ENCODE measurements at places on chromosomes 1 and 21. TPM values are rescaled to one million over a fixed set of nuclear protein-coding genes. Genes with fewer than 3 reads are reported as not detected.

ALX3 gene
- total RNA-seq: not detected

DNA sequence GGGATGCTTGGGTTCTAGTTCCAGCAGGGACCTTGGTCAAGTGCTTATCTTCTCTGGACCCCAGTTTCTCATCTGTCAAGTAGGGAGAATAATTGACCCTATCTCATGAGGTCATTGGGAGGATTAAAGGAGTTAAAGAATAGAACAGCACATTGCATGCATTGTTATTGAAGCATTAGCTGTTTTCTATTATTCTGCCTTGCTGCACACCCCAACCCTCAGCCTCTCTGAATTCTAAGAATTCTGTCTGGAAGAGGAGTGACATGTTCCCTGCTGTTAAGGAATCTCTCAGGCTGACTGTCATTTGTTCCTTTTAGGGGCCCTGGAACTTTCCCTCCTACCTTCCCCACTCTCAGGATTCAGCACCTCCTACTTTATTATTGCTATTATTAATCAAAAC lies 73.9 kb downstream of the NENF start:
- H3K27ac ChIP-seq: no peak overlapping the region
- peaks cover 5% of the 10 kb centered on the region for H3K4me1 ChIP-seq
- no peaks in the 10 kb centered on the region for H3K36me3 ChIP-seq
- no peak for DNase-seq

GRCh38 chr1:16237343-16237830 lies 404 bp upstream of the CPLANE2 start:
- no peak for DNase-seq
- peak overlapping the region; percentile 21 for H3K4me3 ChIP-seq
- H3K27ac ChIP-seq: no peak overlapping the region

DNA sequence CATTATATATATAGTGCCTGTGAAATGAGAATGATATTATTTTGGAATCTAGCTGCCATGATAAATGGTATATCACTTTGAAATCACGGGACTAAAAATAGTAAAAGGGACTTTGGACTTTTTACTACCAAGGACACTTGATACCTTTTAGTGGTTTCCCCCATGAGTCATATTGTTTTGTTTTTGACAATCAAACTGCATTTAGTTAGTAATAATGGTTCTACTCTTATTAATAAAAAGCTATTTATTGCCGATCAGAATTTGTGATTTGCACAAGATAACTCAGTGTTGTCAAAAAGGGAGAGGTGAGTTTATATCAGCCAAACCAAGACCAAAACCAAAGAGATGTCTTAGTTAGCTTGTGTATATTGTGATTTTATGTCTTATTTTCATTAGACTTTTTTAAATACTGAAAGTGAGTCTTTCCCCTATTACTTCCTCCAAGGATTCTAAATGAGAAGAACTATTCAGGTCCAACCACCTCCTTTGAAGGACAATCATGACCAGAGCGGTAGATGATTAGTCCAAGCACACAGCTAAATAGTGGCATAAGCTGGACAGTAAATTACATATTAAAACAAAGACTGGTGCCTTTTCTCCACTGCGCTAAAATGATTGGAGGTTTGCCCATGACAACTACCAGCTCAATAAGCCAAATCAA lies 281.7 kb upstream of the ESRRG start:
- H3K36me3 ChIP-seq: no peaks in the 10 kb centered on the region
- no peaks in the 10 kb centered on the region for H3K4me1 ChIP-seq
- no peaks in the 10 kb centered on the region for H3K27me3 ChIP-seq
- H3K4me3 ChIP-seq: no peak overlapping the region

DNA sequence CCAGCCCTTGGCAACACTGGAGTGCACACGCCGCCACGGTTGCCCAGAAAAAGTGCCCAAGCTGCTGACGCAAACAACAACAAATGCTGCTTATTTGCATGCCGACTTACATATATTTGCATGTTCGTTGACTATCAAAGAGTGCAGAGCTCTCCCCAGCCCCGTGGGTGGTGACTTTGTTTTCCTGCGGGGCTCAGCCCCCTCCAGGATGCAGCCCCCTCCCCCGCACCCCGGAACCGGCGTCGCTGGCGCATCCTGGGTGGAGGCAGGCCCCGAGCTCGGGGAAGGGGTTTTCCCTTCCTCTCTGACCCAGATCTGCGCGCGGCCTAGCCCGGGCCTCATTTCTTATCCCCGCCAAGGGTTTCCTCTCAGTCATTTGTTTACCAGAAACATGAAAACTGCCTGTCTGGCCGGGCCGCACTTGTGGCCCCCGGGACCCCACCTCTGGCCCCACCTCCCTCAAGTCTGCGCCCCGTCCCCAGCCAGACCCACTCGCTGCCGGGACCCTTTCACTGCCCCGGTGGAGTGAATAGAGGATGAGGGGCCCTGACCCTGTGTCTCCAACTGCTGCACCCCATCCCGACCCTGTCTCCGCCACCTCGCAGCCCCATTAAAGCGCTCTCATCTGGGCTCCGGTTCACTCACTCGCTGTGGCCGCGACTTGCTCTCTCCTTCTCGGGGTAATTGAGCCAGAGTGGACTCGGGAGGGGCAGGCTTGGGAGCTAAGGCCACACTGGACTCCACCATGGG lies 5.5 kb downstream of the TNFRSF25 start:
- H3K4me3 ChIP-seq: no peak overlapping the region
- no peaks in the 10 kb centered on the region for H3K27me3 ChIP-seq
- H3K4me1 ChIP-seq: no peaks in the 10 kb centered on the region
- no peak overlapping the region for H3K27ac ChIP-seq
- peaks cover 6% of the 10 kb centered on the region for H3K36me3 ChIP-seq

DNA sequence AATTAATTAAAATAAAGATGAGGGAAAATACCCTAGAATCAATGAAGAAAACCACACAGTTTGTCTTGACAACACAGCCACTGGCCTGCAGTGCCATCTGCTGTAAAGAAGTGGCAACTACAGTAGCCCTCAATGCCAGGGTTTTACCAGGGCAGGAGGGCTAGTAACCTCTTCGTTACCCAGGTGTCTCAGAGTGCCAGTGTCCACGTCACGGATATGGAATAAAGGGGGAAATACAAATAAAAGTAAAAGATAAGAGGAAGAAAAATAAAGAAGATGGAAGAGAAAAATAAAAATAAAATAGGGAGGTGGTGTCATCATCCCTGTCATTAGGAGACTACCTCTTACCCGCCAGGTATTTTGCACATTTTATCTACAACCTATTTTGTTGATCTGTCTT lies 14.2 kb upstream of the SLC44A3 start:
- no peaks in the 10 kb centered on the region for H3K27me3 ChIP-seq
- peaks cover 4% of the 10 kb centered on the region for H3K4me1 ChIP-seq
- H3K4me3 ChIP-seq: no peak overlapping the region
- peak; percentile 75 for DNase-seq

- H3K36me3 ChIP-seq: no peaks in the 10 kb centered on the region
- H3K4me3 ChIP-seq: no peak overlapping the region
- DNase-seq: no peak
- H3K27me3 ChIP-seq: no peaks in the 10 kb centered on the region
- no peaks in the 10 kb centered on the region for H3K4me1 ChIP-seq
Measured at GRCh38 chr1:83641796-83642443, 357.0 kb downstream of the TTLL7 start.

OLIG2 gene
- total RNA-seq: not detected

DNA sequence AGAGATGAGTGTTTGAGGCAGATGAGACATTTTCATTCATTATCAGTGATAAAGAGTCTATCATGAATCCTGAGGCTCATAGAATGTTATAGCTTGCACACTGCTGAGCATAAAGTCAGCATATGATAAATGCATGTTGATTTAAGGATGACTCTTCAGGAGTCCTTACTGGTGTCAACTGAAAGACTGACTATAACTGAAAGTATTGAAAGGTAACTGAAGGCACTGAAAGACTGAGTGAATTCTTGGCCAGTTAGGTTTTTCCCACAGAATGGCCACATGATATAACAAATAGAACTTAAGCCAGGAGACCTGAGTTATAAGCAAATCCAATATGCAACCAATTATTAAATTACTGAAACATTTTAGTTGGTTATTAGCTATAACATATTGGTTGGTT lies 69.0 kb upstream of the HSD17B7 start:
- H3K4me1 ChIP-seq: no peaks in the 10 kb centered on the region
- no peak for DNase-seq

IPP gene
- 4.2 TPM for total RNA-seq

Measured in H1 (cell line).